ENCODE measurements at places on chromosomes 13 and 19. TPM values are rescaled to one million over a fixed set of nuclear protein-coding genes. Genes with fewer than 3 reads are reported as not detected.

ADPRHL1 gene
- polyA plus RNA-seq: 0.58 TPM

SBSN gene
- polyA plus RNA-seq: 0.19 TPM

ANGPTL8 gene
- 20.8 TPM for polyA plus RNA-seq

IGFL3 gene
- polyA plus RNA-seq: 4.7 TPM

GRCh38 chr13:95842898-95843297 lies 166.0 kb downstream of the DNAJC3 start:
- DNase-seq: no peak

DNA sequence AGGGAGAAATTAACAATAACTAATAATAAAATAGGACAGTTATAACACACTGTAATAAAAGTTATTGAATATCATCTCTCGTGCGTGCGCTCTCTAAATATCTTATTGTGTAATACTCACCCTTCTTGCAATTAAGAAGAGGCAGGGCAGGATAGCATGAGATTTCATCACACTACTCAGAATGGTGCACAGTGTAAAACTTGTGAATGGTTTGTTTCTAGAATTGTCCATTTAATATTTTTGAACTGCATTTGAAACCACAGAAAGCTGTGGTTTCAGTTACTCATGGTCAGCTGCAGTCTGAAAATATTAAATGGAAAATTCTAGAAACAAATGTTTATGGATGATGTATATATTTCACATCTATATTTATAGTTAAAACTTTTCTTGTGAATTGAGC lies 161.1 kb downstream of the DCT start:
- DNase-seq: no peak

DNA sequence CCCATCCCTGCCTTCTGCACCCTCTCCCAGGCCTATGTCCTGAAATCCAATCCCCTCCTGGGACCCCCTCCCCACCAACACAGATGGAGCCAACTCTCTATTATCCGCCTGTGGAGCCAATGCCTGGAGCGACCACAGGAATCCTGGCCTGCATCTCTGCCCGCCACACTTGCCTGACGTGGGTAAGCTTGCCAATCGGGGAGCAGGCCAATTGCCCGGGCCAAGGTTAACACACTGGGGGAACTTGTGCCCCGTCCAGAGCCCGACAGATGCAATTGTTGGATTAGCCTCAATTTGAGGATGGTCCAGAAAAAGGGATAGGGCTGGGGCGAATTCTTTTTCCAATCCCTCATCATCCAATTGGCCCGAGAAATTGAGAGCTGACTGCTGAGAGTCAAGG lies 5.9 kb downstream of the WIZ start:
- DNase-seq: no peak

DNA sequence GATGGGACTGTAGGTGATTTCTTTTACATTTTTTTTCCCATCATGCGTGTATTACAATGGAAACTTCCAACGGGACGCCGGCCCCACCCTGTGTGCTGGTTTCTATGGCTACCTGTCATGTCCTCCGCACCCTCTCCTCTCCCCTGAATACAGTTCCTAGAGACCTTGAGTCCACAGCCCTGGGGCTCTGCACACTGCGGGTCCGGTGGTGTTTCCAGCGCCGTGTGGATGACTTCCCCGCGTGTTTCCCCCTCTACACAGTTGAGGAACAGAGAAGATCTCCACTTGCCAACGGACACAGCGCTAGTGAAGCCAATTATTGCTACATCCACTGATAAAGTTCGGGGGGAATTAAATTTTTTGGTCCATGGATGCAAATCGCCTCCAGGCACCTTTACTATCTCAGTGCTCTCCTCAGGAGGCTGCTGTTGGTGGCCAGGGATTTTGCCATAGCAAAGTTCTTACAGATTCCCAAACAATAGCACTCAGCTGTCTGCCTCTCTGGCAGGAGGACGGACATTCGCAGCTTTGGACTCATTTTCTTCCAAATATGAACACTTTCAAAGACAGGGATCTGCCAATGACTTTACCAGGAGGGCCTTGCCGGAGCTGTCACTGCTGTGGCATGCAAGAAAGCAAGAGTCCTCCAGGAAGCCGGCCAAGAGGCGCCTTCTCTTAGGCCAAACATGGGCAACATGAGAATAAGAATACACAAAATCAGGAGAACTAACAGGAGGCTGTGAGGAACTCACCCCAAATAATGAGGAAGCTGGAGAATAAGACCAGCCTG lies 39.3 kb upstream of the GAS6 start:
- DNase-seq: no peak

- peak; percentile 38 for DNase-seq
These were observed 450 bp downstream of the SELENOW start for GRCh38 chr19:47778954-47779351.

- peak; percentile 57 for DNase-seq
These were observed at the start of gene SULT2A1 for GRCh38 chr19:47886010-47886559. Gene SULT2A1 (minus strand): TSS chr19:47886315. CDS start chr19:47886257, 58 bp downstream.

Measured in hepatocyte (in vitro differentiated cells).